ENCODE measurements at places on chromosomes 3 and 15.

DNA sequence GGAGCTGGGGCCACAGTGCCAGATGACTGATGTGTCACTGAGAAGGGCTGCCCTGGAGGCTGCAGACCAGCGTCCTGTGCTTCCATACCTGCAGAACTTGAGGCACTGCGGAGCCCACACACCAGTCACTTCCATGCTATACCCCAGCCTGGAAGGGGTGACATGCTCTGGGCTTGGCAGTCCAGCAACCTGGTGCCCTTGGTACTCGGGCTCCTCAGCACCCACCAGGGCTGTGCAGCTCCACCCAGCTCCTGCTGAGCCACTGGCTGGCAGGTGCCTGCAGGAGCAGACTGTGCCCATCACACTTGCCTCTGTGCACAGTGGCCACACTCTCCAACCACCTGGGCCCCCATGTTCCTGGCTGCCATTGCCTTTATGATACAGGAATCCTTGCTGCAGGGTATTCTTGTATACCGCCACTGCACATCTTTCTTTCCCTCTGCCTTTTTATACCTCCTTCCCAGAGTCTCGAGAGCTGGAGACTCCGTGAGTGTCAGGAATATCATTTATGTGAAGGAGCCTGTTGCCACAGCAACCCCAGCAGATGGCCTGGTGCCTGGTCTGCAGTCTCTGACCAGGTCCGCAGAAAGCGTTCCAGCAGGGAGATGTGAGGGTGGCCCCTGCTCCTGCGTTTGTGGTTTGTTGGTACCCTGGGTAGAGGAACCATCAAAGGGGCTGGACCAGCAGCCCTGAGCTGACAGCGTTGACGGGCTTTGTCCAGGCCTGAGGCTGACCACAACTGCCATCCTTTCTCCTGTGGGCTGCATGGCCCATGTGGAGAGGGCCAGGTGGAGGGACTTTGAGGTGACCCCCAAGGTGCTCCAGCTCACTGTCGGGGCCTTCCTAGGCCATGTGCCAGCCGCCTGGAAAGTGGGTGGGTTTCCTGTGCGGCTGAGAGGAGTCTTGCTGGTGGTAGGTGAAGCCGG is 93.4 kb upstream of the PLXNA1 start:
- no peak for DNase-seq

DNA sequence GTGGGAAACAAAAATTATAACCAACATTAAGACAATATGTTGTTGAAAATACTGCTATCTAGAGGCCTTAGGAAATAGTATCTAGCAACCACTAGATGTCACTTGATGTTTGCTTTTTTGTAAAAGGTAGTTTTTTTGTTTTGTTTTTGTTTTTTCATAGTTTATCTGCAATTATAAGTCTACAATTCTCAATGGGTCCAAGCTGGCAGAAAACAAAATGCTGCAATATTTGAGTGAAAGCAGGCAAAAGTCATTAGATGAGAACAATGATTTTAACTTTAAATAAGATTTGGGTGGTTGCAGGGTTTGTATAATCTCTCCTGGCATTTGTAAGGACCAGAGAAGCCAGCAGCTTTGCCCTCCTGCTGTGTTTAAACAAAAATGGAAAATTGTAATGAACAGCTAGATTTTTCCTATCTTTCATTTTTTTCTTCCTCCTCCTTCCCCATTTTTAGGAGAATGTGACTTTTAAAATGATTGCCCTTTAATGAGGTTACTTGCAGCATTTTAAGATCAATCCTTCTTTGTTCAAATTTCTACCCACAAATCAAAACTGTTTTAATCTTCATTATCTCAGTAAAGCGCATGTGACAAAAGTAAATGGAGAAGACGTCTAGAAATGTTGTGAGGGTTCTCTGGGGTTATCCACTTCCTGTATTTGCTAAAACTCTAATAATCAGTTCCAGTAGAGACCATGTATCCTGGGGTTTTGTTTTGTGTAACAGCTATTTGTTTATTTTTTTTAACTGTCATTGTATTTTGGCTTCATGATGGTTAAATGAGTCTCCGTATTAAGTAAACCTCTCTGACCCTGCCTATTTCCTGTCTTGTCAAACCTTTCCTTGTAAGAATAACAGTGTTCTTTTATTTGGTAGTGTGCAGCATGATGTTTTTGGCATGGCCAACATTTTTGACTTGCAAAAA is 27.3 kb downstream of the DUT start:
- DNase-seq, result no peak

DNA sequence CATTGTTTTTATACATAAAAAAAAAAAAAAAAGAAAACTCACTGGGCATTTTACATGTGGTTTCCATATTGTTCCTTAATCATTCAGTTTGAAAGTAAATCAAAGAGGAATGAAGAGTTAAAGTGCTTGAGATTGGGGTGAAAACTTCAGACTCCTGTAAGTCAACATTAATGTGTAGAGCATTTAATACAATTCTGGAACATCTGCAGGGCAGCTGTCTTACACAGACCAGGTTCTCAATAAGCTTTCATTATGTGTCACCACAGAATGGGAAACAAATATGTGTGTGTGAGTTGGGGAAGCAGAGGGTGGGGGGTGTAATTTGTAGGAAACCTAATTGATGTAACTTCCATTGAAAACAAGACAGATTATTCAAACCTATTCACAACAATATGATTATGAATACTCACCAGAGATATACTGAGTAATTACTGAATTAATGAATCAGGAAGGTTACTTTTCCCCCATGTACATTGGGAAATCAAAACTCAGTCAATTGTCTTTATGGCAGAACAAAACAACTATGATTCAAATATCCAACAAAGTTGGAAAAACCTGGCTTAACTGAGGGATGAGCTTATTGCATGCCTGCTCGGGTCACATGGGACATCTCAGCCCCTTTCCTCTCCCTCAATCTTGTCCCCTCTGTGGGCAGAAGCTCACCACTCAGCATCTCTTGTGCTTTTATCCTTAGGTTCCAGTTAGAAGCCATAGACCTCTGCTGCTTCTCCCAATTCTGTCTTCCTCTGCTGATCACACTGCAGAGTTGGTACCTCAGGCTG is 281.2 kb upstream of the THBS1 start:
- no peak for DNase-seq

- no peak for DNase-seq
Measured at GRCh38 chr3:39519554-39520288, 52.2 kb downstream of the MOBP start.

DNA sequence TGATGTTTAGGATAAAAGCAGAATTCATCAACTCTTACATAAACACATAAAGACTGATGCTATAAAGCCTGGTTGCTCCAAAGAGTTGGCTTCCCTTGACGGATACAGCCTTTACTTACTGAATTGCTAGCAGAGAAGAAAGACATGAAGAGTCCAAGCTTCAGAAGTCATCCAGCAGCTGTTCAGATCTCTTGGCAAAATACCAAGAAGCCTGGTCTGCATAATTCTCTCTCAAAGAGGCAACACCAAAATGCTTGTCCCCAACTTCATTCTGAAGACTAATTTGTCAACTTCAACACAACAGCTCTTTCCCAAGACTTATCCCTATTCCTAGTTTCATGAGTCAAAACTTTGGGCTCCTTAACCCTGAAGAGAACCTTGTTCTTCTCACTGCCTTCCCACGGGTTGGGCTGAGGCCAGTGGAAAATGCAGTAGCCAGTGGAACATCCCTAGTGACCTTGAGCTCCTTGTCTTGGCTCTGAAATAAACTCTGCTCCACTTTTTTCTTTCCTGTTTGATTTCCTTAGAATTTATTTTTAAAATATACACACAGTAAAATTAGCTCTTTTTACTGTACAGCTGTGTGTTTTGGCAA is 119.2 kb upstream of the THBS1 start:
- DNase-seq, result no peak

DNA sequence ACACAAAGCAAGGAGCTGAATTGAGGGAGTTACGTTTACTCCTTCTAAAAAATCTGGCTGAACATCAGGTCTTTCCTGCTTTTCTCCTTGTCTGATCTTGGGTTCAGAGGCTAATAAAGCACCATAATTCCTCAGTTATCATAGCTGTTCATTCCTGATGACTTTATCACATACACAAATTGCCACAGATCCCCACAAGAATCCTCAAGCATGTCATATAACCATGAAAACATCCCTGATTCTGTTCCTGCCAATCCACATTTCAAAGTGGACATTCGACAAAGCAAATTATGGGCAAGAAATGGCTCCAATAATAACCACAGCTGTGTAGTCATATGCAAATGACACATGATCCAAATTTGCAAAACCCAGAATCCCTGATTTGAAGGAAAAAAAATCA is 321.3 kb downstream of the MEX3B start:
- DNase-seq, result no peak
